CD4-positive, alpha-beta T cell treated with Interferon gamma for 1 hour (primary cell): ENCODE measurements at places on chromosomes 11 and 22.

GRCh38 chr11:120130991-120131760 is 6.7 kb downstream of the TRIM29 start:
- no peak for DNase-seq

- DNase-seq, result no peak
These were observed 223.8 kb upstream of the DDI1 start for GRCh38 chr11:103812680-103813079.

- no peak for DNase-seq
These were observed 91.6 kb downstream of the ATXN10 start for GRCh38 chr22:45763236-45763624.

GRCh38 chr22:22712666-22713365 is 68.4 kb downstream of the GGTLC2 start:
- DNase-seq, result no peak

- DNase-seq, result no peak
These were observed 28.0 kb upstream of the RRAS2 start for GRCh38 chr11:14386895-14387480.

DNA sequence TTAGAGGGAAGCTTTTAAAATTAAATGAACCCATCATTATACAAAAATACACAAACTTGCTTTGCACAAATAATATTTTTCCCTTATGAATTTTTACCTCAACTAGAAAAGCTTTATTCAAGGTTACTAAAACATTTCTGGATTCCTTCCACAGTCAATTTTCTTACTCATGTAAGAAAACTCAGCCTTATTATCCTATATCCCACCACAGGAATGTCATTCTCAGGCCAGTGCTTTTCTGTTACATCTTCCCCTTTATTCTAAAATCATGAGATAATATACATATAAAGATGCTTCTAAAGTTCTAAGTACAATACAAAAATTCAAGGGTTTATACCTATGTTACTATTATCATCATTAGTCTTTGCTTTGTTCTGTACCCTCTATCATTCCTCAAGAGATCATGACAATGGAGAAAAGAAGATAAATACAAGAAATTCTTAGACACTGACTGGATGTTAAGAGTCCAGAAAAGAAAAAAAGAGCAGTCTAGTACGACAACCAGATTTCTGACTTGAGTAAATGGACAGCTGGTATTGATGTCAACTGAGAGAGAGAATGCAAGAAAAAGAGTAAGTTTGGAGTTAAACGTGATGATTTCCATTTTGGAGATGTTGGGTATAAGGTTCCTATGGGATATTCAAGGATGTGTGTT is 60.3 kb downstream of the MTMR2 start:
- no peak for DNase-seq

- no peak for DNase-seq
These were observed 40.5 kb downstream of the IGLL5 start for GRCh38 chr22:22927888-22928665.
